ENCODE measurements at places on chromosomes 12 and 14.

GRCh38 chr12:43655586-43655985 lies 103.0 kb downstream of the PUS7L start:
- DNase-seq, result no peak

- DNase-seq, result no peak
These were observed 53.0 kb downstream of the ATF7IP start for GRCh38 chr12:14418451-14418890.

DNA sequence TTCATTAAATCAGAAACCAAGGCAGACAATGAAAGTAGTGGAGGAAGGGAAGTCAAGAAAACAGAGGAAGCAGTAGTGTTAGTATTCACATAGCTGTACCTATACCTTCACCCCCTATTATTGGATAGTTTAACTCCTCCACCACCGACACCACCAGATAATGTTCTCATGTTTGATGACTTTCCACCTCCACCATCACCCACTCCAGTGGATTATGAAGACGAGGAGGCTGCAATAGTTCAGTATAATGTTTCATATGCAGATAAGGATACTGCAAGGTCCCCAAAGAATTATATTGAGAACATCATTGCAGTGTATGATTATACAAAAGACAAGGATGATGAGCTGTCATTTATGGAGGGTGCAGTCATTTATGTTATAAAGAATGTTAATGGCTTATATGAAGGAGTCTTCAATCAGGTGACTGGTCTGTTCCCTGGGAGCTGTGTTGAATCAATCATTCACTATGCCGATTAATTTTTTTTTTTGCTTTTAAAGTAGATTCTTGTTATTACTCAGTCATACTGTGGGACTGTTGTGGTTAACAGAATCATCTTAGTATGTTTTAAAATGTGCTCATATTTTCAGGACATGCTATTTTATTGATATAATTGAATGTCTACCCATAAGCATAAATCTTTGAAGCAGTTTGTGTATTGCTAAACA lies 32.2 kb upstream of the KTN1 start:
- DNase-seq, result no peak

- DNase-seq, result no peak
These were observed 11.9 kb upstream of the TMEM119 start for GRCh38 chr12:108609537-108610335.

DNA sequence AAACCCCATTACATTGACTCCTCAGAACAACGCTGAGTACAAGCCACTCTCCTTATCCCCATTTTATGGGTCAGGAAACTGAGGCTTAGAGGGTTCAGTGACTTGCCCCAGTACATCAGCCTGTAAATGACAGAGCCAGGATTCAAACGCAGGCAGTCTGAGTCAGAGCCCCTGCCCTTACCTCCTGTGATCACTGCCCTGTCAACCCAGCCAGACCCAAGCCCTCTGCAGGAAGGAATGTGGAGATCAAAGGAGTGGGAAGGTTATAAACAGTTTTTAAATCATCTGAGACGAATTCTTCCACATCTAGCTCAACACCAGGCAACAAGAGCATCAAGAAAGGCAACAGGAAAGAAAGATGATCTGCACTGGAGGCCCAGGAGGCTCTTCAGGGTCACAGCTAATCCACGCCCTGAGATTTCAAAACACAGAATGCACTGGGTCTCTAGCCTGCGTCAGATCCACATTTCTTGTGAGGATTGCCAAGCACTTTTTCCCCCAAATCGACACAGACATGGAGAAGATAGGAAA lies 38.5 kb downstream of the SPTB start:
- no peak for DNase-seq

GRCh38 chr12:26854031-26854390 lies 21.0 kb upstream of the ITPR2 start:
- no peak for DNase-seq

DNA sequence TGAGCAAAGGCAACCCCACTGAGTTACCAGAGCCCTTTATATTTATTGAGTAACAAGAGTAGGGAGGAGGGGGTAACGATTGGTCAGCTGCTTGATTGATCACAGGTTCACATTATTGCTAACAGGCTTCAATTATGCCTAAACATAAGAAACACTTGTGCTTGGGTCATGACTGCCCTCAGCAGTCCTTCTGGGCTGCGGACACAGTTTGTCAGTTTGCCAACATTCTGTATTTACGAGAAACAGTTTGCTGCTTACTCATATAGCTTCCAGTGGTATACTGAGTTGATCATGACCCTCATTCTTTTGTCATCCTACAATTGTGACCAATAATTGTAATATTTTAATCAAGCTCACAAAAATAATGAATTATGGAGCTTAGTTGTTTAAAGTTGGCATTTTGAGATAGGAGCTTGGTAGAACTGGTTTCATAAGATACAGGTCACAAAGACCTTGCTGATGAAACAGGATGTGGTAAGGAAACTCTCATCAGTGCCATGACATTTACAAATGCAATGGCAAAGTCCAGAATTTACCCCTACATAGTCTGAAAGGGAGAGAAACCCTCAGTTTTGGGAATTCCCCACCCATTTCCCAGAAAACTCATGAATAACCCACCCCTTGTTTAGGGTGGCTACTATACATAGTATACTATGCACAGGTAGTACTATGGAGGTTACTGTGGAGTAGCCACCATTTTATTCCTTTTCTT lies 1421.0 kb upstream of the FLRT2 start:
- no peak for DNase-seq

DNA sequence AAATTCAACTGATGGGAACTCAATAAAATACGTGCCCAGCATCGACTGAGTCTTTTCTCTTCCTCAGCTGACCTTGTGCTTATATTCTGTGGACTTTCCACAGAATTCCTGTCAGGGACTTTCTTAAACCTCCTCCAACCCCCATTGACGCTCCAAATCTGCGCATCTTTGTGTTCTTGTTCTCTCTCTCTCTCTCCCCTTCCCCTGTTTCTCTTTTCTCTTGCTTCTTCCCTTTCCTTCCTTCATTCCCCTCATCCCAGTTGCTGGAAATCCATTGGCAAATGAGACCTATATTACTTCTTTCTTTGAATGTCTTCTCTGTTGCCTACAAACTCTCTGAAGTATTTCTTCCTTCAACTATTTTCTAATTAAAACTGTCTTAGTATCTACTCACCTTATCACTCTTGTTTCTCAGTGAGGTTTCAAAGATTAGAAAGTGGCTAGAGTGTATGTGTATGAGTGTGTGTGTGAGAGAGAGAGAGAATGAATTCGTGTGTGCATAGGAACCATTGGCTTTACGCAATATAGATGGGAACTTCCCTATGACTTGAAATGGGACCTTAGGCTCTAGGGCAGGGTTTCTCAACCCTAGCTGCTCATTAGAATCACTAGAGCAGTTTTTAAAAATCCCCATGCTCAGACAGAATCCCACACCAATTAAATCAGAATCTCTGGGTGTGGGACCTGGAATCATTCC lies 41.8 kb upstream of the DHRS7 start:
- no peak for DNase-seq

DNA sequence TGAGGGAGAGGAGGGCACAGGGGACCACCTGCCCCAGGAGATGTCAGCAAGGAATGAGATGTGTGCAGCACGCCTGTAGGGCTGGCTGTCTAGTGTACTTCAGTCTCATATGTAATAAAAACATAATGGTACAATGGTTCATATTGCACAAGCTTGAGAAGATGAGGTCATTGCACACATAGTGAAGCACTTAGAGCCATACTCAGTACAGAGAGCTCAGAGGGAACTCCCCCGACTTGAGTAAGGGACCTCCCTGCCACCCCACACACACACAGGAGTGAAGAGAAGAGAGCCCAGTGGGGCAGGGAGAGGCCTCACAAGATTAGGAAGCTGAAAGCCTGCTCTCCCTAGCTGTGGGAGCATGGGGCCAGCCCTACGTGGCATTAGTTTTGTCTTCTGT lies 61.5 kb downstream of the SLC6A12 start:
- no peak for DNase-seq

- DNase-seq, result no peak
These were observed 50.5 kb upstream of the PNMA1 start for GRCh38 chr14:73764406-73765280.

DNA sequence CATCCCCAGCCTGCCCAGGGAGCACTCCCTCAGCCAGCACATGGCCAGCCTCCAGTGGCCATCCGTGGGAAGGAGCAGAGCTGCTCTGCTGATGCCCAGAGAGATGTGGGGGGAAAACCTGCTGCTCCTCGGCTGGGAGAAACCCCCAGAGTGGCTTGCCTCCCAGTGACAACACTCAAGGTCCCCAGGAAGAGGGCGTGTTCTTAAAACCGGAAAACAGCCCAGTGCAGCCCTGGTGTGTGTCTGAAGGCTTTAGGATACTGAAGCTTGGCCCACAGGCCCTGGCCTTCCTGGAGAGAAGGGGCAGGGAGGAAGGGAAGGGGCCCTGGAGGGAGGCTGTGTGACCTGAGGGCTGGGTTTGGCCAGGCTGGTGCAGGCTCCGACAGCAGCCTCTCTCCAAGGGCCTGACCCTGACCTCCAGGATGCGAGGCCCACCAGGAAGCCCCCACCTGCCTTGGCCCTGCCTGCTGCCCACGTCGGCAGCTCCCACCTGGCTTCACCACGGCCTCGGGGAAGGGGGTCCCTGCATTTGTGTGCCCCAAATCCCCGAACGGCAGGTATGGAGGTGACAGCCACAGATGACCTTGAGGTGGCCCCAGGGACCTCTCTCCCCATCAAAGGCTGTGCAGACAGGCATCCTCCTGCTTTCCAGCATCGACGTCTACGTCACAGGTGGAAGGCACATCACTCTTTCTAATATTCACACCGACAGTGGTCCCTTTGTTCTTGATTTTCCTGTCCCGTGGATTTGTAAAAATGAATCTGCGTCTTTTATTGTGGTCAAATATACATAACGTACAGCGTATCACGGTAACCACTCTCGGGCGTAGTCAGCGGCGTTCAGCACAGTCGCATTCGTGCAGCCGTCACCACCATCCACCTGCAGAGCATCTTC lies 190.0 kb upstream of the C14orf180 start:
- DNase-seq, result no peak

DNA sequence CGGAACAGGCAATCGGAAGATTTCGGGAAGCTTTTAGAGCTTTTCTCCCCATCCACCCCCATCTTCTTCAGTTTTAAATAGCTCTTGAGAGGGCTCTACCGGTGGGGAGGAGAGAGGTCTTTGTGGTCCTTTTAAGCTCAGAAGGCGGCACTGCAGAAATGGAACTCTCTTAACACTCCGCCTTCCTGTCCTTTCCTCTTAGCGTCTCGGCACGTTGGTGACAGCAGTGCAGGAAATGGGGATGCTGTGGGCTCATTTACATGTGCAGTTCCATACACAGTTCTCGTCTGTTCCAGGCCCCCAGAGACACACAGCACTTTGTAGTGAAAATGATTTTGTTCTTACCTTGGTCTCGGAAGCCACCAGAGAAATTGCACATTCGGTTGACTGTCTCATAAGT lies 50.4 kb upstream of the RIN3 start:
- DNase-seq, result no peak

GRCh38 chr14:22829661-22830442 lies at the start of gene MRPL52:
Gene MRPL52, plus strand, starts transcription at chr14:22829887. Its CDS starts 26 bp downstream, at chr14:22829913.
- DNase-seq, result peak; percentile 73

DNA sequence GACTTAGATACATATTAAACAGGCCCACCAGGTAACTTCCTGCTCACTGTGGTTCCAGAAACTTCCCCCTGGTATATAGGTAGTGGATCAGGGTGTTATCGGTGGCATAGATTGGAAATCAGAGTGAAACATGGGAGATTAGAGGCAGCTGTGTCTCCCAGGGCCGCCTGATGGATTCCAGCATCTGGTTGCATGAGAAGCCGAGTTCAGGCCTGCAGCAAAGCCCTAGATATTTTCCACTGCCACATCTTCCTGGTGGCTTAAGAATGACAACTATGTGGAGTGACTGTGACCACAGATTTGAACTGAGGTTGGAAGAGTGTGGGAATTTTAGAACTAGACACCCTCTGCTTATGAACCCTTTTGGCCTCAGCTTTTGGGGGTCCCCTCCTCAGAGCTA lies 184.8 kb upstream of the NTF3 start:
- DNase-seq, result no peak

DNA sequence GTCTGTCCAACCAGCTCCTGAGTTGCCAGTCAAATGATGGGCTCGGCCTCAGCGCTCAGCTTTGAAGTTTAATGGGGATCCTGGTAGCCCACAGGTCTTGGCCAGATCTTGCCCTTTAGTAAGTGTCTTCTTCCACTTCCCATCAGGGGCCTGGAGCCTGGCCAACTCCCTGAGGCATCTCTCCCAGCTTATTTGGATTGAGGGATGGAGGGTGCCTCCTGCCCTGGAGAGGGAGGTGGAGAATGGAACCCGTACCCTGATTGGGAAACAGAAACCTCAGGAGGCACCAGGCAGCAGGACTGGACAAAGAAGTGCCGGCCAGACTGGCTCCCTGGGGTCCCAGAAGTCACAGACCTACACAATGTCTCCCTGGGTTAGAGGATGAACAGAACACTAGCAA lies 40.5 kb upstream of the LTBP2 start:
- no peak for DNase-seq

DNA sequence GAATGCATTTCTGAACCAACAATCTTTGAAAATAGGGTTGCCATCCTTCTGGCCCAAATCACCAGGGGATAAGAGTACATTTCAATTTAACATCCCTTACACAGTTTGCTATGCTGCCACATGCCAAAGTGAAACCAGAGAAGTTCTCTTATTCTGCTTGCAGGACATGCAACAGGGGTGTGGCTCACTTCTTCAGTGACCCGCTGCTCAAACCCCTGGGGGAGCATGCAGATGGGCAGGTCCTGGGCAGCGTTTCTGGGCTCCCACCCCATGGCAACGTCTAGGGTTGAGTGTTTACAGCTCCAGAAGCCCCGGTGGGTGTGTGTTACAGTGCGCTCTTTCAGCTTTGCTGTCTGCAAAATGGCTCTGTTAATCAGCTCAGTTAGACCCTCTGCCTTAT lies 1306.3 kb upstream of the TMEM132C start:
- DNase-seq, result no peak

DNA sequence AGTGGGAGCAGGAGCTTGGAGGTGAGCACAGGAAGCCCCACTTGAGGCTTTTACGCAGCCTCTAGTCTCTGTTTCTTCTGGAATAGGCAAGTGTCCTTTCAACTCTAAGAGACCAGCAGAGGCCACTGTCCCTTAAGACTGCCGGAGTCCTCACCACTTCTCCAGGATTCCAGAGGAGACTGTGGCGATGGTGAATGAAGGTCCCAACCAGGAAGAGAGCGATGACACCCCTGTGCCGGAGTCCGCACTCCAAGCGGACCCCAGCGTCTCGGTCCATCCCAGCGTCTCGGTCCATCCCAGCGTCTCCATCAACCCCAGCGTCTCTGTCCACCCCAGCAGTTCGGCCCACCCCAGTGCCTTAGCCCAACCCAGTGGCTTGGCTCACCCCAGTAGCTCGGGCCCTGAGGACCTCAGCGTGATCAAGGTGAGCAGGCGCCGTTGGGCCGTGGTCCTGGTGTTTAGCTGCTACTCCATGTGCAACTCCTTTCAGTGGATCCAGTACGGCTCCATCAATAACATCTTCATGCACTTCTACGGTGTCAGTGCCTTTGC lies 442 bp downstream of the FLVCR2 start:
- DNase-seq, result peak; percentile 6

- DNase-seq, result no peak
These were observed 1.4 kb upstream of the PKP2 start for GRCh38 chr12:32897687-32898573.

DNA sequence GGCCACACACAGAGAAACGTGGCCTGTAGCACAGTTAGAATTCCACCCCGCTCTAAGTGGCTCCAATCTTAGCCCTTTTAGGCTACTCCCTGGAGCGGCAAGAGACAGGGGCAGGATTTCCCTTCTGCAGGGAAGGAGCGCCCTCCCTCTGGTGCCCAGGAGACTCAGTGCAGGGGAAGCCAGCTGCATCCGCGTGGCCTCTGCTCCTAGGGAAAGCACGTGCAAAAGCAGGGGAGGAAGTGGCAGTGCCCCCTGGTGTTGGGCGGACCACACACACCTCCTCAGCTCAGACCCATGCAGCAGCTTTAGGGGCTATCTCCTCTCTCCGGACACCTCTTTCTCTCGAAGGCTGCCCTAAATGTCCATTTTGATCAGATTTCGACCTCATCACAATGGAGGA lies 50.0 kb downstream of the SPRING1 start:
- DNase-seq, result peak; percentile 62
